H7 (cell line): ENCODE measurements at places on chromosomes 4 and X. TPM values are rescaled to one million over a fixed set of nuclear protein-coding genes. Genes with fewer than 3 reads are reported as not detected.

The CSN1S1 gene
- not detected in 2 replicates for total RNA-seq

DNA sequence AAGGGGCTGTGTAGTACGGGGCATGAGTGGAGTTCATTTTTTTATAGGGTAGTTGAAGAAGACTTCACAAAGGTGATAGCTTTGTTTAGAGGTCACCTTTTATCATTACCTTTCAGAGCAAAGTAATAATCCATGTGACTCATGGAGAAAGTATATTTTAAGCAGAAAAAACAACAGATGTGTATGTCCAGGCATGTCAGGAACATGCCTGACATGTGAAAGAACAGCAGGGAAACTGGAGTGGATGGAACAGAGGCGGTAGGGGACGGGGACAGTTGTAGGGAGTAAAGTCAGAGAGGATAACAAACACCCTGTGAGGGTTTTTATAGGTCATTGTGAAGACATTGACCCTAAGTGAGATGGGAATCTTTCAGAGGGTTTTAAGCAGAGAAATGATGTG is 107.6 kb downstream of the USP9X start:
- DNase-seq, result no peak

- DNase-seq, result no peak
These were observed 17.7 kb downstream of the HELT start for GRCh38 chr4:185036019-185036418.

DNA sequence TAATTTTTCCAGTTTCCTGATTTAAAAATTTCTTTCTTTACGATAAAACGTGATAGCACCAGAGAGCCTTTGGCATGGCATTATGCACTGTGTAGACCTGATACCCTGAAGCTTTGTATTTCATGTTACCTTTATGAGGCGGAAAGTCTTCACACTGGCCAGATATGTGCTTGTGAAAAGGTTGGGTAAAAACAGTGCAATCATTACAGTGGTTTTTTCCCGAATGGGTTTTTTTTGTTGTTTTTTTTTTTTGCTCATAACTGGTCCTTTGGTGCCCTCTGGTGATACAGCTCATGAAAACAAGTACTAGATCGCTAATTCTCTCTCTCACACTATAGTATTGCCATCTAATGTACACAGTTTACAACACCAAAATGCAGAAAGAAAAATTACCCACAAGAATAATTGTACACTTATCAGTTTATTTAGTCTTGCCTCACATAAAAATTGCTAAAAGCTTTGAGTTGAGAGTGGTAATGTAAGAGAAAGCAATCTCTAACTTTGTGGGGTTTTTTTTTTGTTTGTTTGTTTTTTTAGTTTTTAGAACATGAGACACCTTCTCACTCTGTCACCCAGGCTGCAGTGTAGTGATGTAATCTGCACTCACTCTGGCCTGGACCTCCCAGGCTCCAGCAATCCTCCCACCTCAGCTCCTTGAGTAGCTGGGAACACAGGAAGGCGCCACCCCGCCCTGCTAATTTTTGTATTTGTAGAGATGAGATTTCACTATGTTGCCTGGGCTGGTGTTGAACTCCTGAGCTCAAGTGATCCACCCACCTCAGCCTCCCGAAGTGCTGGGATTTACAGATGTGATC is 21.3 kb downstream of the SPCS3 start:
- peak; percentile 17 for DNase-seq

The STARD8 gene
- 9.5 and 16.1 TPM in 2 replicates for total RNA-seq

- no peak for DNase-seq
These were observed 55.5 kb upstream of the PROM1 start for GRCh38 chr4:16139066-16139945.

- DNase-seq, result no peak
These were observed 114.3 kb downstream of the CENPC start for GRCh38 chr4:67430989-67431388.

The FRMPD4 gene
- 2.2 and 2.6 TPM in 2 replicates for total RNA-seq

DNA sequence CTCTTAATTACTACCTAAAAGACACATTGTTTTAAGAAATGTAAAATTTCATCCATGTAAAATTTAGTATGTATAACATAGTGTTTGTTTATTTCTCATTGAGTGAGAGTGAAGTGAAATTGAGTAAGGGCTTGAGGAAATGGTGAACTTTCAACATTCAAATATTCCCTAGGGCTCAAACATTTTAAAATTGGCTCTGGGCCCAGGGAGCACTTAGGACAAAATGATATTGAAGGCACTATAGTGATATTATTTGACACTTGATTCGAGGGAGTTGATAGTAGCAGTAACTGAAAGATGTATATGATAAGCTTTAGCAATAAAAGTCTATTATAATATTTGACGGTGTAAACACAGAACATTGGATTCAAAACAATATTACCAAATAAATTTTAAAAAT is 1244.0 kb upstream of the TENM3 start:
- DNase-seq, result no peak

DNA sequence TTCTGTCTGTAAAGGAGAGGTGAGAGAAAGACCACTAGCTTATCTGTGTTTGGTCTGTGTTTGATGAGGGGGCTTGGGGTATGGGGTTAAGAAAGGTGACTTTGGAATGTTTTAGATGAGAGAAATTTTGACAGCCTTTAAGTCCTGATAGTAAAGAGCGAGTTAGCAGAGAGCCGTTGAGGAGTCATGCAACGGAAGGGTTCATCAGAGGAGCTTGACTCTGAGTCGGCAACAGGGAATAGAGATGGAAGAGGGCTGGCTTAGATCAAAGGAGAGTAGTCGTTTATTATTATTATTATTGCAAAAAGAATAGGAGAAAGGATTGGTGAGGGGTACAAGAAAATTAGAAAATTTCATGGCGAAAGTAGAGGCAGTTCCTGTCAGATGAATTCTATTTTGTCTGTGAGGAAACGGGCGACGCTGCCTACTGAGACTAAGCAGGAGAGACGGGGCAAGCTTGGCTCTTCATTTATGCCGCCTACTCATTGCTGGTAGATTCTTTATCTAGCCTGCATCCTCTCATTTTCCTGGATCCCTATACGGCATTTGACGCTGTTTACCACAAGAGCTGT is 473 bp upstream of the VAMP7 start:
- no peak for DNase-seq

GRCh38 chrX:40013266-40014195 is 84.2 kb downstream of the BCOR start:
- DNase-seq, result peak; percentile 84

GRCh38 chr4:156971165-156971675 is 379 bp downstream of the PDGFC start:
- DNase-seq, result peak; percentile 77

GRCh38 chr4:111475001-111475400 is 670.3 kb upstream of the FAM241A start:
- DNase-seq, result peak; percentile 8

The ERAS gene
- 0.21 TPM in 1 of 2 replicates, not detected in the other for total RNA-seq

The COX7B2 gene
- not detected in 2 replicates for total RNA-seq

- peak; percentile 41 for DNase-seq
These were observed 113.4 kb upstream of the FAM241A start for GRCh38 chr4:112031712-112032328.

DNA sequence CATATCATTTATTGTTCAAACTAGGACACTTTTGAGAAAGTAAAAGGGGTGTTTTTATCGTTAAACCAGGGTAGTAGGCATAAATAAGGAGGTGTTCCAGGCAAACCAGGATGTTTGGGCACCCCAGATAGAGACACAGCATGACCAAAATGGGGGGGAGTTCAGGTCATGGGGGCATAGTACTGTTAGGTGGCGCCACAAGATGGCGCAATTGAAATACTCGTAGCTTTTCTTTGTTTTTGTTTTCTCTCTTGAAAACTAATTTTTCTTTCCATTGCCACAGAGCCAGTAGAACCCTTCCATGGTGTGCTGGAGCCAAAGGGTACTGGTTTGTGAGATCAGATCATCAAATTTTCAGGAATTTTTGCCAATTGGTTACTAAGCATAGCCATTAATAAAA is 283.4 kb downstream of the BCOR start:
- peak; percentile 62 for DNase-seq

GRCh38 chr4:175536852-175537453 is 275.1 kb downstream of the GPM6A start:
- peak; percentile 25 for DNase-seq

DNA sequence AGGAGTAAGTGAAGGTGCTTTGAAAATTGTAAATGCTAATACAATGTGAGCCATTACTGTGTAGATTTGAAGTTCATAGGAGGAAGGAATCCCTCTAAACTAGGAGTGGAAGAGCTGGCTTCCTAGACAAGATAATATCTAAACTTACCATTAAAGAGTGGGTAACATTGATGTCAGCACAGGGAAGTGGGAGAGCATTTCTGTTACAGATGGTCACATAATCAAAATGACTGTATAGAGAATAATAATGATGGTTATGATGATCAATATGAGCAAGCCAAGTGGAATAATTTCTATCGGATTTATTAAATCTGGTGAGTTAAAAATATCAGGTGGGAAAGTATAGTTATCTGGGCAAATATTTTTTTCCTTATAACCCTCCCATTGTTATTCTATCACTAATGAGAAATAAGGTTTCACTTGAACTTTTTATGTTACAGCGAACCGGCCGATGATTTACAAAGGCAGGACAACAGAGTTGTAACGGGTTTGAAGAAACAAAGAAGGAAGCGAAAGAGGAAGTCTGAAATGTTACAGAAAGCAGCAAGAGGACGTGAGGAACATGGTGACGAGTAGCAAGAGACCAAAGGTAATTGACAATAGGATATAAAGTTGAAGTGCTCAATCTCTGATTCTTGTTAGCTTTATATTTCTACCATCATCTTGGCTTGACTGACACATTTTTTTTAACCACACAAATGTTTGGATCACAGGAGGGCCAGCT is 43.5 kb downstream of the FMR1NB start:
- DNase-seq, result no peak

- no peak for DNase-seq
These were observed 109.6 kb downstream of the MAML3 start for GRCh38 chr4:140044337-140044902.

The FAM241A gene
- total RNA-seq, result 0.07 and 0.21 TPM in 2 replicates

The CSTF2 gene
- 29.6 and 34.9 TPM in 2 replicates for total RNA-seq

The ADAM29 gene
- 0.18 TPM in 1 of 2 replicates, not detected in the other for total RNA-seq

The BMPR1B gene
- total RNA-seq, result 0.33 and 0.42 TPM in 2 replicates

GRCh38 chrX:112571388-112571787 is 108.3 kb downstream of the LHFPL1 start:
- DNase-seq, result no peak

GRCh38 chr4:176277162-176277904 is 8.3 kb upstream of the ASB5 start:
- peak; percentile 17 for DNase-seq

The FAM193A gene
- 13.3 and 16.3 TPM in 2 replicates for total RNA-seq

DNA sequence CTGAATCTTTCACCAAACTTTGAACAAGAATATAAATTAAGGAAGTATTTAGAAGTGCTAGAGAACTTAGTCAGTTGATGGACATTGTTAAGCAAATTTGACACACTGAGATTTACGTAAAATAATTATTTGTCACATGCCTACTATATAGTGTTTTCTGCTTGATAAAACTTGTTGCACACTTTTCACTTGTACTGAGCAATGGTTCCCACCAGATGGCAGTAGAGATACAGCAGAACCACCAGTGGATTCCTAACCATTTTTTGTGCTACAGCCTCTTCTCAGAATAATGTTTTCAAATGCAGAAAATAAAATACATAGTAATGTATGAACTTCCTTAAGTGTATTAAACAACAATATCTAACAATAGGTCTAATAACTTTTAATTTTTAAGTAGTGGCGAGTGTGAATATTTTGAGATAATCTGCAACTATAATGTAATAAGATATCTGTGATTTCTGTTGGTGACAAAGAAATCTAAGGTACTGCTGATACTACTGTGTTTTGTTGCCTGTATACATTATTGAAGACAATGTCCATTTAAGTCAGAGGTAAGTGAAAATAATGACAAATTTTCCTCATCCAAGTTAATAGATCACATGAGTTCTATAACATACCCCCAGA is 81.2 kb downstream of the APOOL start:
- peak; percentile 46 for DNase-seq

GRCh38 chrX:153900831-153901752 is 3.4 kb upstream of the AVPR2 start:
- DNase-seq, result peak; percentile 76
